NCI-H446 (cell line): ENCODE measurements at places on chromosomes 13 and 19.

- DNase-seq, result no peak
Measured at GRCh38 chr13:66914155-66914554, 316.0 kb downstream of the PCDH9 start.

- DNase-seq, result no peak
Measured at GRCh38 chr13:62280590-62280989, 864.9 kb upstream of the PCDH20 start.

DNA sequence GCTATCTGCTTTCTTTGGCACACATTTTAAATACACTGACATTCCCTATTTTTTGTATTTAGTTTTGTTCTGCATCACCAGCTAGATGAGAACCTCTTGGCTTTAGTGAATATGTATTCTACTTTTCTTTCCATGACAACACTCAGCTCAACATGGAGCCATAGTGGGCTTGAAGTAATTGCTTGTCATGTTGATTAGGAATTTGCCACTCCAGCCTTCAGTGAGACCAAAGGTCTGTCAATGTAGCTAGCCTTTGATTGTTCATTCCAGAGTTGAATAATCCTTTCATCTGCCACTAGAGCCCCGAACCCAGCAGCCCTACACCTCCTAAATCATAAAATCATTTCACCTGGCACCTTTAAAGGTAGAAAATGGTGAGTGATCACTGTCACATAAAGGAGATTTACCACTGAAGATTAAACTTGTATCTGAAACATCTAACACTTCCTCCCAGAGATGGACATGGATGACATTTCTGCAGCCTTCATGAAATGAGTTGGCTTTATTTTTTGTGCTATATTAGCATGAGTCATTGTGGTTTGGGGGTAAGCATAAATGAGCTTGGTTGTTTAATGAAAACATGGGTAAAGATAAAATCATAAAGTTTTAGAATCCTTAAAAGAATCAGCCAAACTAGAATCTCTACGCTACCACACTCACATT is 29.2 kb upstream of the GARRE1 start:
- DNase-seq, result no peak

DNA sequence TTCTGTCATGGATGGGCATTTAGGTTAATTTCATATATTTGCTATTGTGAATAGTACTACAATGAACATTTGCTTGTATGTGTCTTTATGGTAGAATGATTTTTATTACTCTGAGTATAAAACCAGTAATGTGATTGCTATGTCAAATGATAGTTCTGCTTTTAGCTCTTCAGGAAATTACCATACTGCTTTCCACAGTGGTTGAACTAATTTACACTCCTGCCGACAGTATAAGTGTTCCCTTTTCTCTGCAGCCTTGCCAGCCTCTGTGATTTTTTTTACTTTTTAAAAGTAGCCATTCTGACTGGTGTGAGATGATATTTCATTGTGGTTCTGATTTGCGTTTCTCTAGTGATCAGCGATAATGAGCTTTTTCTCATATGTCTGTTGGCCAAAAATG is 6.5 kb downstream of the SIGLEC7 start:
- no peak for DNase-seq

DNA sequence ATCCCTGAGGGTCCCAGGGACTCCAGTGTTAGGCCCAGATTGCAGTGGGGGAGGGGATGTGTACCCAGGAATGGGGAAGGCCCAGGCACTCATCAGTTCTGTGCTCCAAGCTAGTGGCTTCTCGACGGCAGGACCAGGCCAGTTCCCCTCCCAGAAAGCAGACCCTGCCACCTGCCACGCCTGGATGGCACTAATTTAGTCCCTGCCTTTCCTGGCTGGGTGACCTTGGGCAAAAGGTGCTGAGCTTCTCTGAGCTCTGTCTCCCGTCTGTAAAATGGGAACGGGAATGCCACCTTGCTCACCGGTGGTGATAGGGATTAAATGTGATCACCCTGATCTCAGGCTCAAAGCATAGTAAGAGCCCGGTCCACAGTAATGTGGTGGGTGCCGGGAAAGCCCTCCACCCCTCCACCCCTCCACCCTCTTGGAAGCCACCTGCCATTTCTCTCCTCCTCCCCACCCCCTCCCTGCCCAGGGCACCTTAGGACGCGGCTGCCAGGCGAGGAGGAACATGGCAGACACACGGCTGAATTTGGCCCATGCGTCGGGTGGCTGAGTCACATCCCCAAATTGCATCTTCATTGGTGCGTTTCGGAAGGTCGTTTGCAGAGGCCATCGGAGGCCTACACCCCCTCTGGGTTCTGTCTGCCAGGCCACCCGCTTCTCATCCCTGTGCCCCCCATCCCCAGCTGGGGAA is 2.3 kb downstream of the KCNN1 start:
- no peak for DNase-seq
